ENCODE measurements at places on chromosomes 3 and 15. TPM values are rescaled to one million over a fixed set of nuclear protein-coding genes. Genes with fewer than 3 reads are reported as not detected.

DNA sequence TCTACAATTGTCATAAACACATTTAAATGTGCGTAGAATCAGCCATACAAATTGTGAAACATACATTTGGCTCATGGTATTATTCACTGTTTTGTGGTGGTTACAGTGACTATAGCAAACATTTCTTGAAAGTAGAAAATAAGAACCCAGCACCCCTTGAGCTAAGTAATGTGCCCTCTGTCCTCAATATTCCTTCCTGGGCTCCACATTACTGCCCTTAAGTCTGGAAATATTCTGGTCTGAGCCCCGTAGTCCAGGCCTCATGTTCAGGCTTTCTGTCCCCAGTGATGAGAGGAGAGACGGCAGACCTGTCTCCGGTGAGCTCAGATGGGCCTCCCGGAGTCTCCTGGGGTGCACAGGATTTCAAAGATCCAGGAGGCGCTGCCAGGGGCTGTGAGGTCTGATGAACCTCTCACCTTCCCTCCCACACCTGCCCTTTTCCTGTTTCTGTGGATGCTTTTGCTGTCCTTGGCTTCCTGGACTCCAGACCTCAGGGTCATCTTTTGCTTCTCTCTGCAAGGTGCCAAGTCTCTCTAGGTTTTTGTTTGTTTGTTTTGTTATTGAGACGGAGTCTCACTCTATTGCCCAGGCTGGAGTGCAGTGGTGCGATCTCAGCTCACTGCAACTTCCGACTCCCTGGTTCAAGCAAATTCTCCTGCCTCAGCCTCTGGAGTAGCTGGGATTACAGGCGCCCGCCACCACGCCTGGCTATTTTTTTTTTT lies 8.8 kb upstream of the MUC20 start:
- H3K27me3 ChIP-seq: peaks cover 7% of the 10 kb centered on the region
- peak; percentile 72 for DNase-seq
- H3K4me3 ChIP-seq: no peak overlapping the region

GRCh38 chr15:69058830-69059556 lies 44.5 kb downstream of the NOX5 start:
- peak overlapping the region; percentile 7 for H3K4me3 ChIP-seq
- DNase-seq: no peak
- no peak overlapping the region for H3K27ac ChIP-seq
- H3K27me3 ChIP-seq: peaks cover 14% of the 10 kb centered on the region

DNA sequence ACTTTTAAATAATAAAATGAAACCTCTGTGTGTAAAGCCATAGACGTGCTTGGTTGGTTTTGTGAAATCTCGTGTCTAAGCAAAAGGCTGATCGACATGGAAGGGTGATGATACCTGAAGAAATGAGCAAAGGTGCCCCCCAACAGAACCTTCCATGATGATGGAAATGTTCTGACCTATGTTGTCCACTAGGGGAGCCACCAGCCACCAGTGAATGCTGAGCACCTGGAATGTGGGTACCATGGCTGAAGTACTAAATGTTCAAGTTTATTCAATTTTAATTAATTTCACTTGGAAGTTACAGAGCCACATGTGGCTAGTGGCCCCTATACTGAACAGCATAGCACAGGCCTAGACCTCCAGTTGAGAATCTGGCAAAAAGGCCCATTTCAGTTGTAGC lies 158.8 kb downstream of the POLR2M start:
- H3K4me1 ChIP-seq: peaks cover 9% of the 10 kb centered on the region
- H3K36me3 ChIP-seq: no peaks in the 10 kb centered on the region
- no peak for DNase-seq

- no peaks in the 10 kb centered on the region for H3K36me3 ChIP-seq
- H3K4me3 ChIP-seq: no peak overlapping the region
- H3K27ac ChIP-seq: no peak overlapping the region
- H3K4me1 ChIP-seq: peaks cover 18% of the 10 kb centered on the region
- no peaks in the 10 kb centered on the region for H3K27me3 ChIP-seq
- DNase-seq: no peak
Measured at GRCh38 chr3:29949131-29949530, 657.3 kb upstream of the TGFBR2 start.

DNA sequence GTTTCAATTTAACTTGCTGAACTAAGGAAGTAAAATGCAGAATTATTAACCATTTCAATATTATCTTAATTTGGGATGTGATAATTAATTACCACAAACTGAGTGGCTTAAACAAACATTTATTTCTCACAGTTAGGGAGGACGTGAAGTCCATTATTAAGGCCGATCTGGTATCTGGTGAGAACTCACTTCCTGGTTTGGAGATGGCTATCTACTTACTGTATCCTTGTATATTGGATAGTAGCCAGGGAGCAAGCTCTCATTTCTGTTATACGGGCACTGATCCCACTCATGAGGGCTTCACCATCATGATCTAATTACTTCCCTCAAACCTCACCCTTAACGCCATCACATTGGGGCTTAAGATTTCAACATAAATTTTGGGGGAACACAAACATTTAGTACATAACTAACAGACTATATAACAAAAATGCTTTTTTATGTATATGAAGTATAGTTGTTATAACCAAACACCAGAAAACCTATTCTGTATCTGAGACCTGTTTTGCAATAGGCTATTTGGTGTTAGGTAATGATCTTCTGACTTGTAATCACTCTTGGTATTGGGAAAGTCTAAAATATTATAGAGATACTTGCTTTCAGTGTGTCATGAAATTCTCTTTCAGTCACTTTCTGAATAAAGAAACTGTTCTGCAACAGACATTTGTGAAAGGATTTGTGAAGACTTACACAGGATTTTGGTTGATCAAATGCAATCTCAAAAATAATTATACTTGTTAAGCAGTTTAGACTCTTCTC lies 4.7 kb upstream of the KPNA4 start:
- no peak for DNase-seq
- peaks cover 6% of the 10 kb centered on the region for H3K36me3 ChIP-seq
- H3K4me1 ChIP-seq: peaks cover 15% of the 10 kb centered on the region

DNA sequence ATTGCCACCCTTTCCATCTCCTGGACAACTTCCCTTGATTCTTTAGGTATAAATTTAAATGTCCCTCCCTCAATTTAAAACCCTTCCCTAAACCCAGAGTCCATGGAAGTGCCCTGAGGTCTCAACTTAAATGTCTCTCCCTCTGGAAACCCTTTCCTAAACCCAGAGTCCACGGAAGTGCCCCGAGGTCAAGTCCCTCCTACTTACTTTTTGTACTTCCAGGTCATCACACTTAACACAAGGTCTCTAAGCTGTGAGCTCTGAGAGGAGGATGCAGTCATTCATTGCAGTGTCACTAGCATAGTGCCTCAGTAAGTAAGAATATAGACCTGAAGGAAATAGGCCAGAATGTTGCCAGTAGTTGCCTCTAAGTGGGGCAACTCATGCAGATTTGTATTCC lies 78.2 kb upstream of the BNC1 start:
- peaks cover 8% of the 10 kb centered on the region for H3K27me3 ChIP-seq
- no peak for DNase-seq
- no peak overlapping the region for H3K27ac ChIP-seq
- no peak overlapping the region for H3K4me3 ChIP-seq
- peaks cover 6% of the 10 kb centered on the region for H3K4me1 ChIP-seq

Gene ENTPD3
- total RNA-seq: not detected

Gene CLDN16
- not detected for total RNA-seq

Gene MYO5A
- total RNA-seq: 41.0 TPM

Gene CDHR4
- not detected for total RNA-seq

Gene COX5A
- total RNA-seq: 131 TPM

Gene LOXL1
- 446 TPM for total RNA-seq

Gene INSYN1
- 23.0 TPM for total RNA-seq

Gene SLC25A26
- 13.8 TPM for total RNA-seq

Data from chondrocyte (in vitro differentiated cells).